ENCODE measurements at places on chromosomes 4 and X.

- DNase-seq = no peak
Observed at GRCh38 chrX:11537141-11537540, 128.6 kb downstream of the ARHGAP6 start.

DNA sequence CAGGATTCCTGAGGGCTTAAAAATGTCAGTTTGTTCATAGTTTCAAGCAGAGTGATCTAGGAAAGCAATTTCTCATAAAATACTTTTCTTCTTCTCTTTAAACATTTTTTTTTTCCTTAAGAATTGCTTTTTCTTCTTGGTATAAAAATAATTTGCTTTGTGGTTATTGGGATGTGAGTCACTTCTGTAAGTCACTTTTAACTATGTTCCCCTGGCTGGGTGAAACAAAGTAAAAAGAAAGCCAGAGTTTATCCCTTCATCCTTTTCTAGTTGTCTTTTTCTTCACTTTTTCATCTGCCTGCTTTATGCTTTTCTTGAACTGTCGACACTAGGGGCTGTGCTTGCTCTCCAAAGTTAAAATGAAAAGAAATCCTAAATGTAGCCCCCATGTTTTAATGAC lies 33.5 kb downstream of the ARSJ start:
- no peak for DNase-seq

DNA sequence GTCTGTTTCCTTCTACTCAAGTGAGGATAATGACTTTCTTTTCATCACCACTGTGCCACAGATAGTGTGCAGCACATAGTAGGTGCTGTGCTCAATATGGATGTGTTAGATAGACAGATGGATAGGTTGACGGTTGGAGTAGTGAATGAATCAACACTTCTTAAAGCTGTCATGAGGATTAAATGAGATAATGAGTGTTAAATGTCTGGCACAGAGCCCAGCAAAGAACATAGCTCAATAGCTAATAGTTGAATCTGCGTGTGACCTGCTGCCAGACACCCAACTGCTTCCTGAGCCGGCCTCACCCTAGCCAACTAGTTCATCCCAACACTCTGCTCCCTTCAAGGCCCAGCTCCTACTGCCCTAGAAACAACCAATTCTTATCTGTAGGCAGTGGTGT lies 67.7 kb upstream of the PJA1 start:
- DNase-seq = no peak

DNA sequence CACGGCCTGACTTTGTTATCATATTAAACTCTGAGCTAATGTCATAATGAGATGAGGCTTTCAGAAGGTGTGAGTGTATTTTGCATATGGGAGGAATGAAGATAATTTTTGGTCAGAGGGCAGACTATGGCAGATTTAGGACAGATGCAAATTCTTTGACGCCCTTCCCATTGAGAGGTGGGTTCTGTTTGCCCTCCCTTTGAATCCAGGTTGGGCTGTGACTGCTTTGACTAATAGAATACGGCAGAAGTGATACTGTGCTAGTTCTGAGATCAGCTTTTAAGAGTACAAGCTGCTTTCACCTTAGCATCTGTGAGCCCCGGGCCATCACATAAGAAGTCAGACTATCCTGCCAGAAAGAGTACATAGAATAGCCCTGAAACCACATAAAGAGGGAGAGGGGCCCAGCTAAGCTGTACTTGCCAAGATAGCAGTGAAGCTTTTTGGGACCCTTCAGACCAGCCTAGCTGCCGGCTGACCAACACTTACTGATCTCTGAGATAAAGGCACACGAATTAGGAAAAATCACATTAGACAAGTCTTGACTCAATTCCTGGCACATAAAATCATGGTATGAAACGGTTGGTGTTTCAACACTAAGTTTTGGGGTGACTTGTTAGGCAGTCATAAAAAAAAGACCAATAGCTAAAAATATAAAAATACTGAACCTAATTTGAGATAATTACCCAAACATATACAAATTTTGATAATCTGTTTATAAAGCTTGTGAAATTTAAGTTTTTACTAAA lies 166.7 kb upstream of the SH3RF1 start:
- DNase-seq = no peak

DNA sequence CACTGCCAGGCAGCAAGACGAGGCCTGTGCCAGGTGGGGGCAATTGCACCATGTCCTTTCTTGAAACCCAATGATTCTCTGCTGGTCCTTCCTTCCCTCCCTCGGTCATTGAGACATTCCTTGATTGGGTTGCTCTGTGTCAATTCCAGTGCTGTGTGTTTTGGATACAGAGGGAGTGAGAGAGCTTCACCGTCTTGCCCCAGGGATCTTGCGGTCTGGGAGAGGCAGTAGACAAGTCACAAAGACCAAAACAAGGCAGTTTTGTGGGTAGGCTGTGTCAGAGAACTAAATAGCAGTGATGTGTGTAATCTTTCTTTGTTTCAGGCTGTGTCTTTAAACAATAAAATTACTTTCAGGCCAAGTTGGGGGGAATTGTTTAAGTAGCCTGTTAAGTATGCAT lies 38.8 kb upstream of the TADA2B start:
- no peak for DNase-seq

DNA sequence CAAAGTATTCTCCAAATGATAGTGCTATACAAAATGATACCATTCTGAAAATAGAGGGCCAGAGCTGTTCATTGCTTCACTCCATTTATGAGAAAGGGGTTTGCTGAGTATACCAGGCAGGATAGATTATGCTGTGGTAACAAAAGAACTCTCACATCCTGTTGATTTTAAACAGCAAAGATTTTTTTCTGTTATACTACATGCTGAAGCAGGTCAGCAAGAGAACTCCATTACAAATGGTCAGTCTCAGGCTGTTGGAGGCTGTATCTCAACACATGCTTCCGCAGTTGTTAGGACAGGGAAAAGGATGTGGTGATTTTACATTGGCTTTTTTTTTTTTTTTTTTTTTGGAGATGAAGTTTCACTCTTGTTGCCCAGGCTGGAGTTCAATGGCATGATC lies 13.7 kb upstream of the KLHL5 start:
- DNase-seq = no peak

DNA sequence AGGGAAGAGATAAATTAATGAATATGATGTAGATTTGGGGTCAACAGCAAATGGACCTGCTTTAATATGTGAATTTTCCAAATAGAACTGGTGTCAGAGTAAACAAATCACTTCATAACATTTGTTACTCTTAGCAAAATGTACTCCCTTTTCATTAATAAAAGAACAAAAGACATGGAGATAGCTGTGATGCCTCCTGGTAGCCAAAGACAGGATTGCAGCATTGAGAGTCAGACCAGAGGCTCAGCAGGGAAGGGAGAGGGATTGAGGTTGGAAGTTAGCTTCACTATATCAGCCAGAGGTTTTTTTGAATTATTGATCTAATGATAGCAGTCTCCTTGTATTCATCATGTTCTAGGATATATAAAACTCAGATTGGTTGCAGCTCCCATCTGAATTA lies 17.4 kb upstream of the RAB40A start:
- DNase-seq = no peak

- DNase-seq = no peak
Observed at GRCh38 chr4:151100531-151100930, 1.1 kb downstream of the RPS3A start.

- no peak for DNase-seq
Observed at GRCh38 chr4:79526641-79527565, 118.9 kb upstream of the GK2 start.

DNA sequence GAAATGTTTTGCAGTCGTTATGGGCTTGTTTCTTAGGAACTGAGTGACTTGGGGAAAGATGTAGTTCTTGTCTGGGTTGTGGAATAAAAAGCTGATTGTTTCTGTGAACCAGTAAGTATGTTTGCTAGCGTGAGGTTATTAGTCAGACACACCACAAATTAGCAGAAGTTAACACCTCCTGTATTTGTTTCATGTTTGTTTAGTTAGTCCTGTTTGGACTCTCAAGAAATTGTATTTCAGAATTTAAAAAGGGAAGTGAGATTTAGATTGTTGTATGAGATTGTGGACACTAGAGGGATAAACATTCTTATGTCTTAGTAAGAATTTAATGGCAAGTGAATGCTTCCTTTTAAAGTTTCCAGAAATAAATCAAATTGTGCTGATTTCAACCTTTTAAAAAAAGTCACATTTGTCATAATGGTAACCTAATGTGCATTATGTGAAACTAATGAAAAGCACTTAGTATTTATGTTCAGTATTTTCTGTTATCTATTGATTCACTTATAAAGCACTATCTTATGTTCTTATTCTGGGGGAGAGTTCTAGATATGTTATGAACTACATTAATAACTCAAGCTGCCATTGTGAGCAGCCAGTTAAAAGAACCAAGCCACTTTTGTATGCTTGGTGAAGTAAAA lies 25.6 kb downstream of the ATP10D start:
- DNase-seq = no peak

DNA sequence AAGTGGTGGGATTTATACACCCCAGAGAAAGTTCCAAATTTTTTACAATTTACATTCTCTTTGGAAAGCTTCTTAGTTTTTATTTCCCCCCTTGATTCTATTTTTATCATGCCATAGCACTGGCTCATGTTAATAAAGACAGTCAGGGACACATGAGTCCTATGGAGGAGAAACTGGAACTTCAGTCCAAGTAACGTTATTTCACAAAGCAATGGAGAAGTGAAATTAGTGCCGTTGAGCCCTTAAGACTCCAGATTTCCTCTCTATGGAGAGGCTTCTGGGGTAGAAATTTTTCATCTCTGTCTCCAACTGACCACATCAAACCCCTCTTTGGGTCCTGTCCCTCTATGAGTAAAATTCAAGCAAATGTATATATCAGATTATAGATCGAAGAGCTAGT lies 12.8 kb upstream of the TASL start:
- DNase-seq = no peak

- no peak for DNase-seq
Observed at GRCh38 chrX:133250184-133251100, 32.3 kb upstream of the TFDP3 start.

DNA sequence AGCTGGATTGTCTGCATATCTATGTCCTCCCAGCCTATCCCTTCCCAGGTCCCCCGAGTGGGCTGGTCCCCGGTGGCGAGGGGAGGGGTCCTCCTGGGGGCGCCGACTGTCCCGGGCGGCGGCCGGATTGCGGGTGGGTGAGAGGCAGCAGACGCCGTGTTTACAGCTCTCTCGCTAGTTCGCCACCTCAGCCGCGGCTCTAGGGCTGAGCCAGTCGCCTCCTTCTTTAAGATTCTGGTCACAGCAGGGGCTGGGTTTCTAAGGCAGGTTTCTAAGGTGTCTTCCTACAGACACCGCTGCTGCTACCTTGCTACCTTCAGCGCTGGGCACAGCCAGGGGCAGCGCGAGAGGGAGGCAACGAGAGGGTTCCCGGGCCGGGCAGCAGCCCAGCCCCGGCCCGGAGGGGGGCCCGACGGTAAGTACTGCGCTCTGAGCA lies 57.2 kb downstream of the FRMPD3 start:
- no peak for DNase-seq

DNA sequence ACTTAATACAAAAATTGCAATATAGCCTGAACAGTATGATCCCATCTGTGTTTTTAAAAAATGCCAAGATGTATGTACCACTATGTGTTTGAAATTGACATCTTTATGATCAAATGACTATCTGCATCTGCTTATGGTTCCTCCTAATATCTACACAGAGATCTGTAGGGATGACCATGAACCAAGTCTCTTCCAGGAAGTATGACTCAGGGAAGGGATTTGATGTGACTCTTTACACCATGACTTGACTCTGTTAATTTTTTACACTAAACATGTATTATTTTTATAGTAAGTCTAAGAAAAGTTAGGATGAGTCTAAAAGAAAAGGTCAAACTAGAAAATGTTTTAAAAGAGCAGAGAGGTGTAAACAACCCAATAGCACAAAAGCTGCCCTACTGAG lies 164.0 kb downstream of the SH3KBP1 start:
- DNase-seq = no peak

Measured in stimulated activated CD4-positive, alpha-beta T cell treated with anti-CD3 and anti-CD28 coated beads, TNF-alpha, amount 100 ng/mL, for 4 hours (primary cell).